ENCODE measurements at places on chromosomes 2 and 18.

DNA sequence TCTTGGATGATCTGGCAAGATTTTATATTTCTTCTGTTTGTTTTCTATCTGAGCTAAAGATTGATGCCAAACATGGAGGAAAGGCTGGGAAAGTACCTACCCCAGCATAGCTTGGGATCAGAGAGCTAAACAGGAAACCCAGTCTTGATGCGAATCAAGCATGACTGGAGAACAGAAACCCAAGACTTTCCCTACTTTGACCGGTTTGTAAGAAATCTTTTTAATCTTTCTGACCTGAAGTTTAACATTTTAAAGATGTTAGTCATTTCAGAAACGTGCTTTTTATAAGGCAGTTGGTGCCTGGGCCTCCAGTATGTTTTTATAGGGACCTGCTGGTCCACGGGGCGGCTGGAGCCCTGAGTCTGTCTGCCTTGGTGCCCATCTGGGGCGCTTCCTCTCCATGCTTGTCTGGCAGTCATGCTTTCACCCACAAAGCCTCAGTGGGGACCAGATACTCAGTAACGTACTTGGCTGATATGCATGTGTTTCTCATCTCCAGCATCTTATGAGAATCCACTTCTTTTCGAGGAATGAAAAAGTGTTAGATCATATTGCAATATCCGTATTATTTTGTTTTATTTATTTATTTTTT lies 266.5 kb downstream of the PTGR3 start:
- DNase-seq = no peak

DNA sequence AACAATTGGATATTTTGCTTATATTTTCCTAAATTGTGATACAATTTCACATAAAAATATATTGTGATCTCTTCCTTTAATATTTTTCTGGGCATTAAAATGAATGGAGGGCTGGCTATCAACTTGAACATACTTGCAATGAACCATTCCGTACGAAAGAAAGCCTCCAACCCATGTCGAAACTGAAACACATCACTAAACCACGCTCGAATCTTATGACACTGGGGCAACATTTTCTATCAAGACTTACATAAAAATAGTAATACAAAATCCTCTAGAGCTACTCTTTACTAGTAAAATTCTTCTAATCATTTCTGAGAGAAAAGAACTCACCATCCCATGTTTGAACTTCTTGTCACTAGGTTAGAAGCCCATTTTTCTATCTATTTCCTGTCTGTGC lies 132.8 kb upstream of the DOK6 start:
- DNase-seq = no peak

- DNase-seq = no peak
Measured at GRCh38 chr2:126653109-126653508, 2.8 kb upstream of the GYPC start.

DNA sequence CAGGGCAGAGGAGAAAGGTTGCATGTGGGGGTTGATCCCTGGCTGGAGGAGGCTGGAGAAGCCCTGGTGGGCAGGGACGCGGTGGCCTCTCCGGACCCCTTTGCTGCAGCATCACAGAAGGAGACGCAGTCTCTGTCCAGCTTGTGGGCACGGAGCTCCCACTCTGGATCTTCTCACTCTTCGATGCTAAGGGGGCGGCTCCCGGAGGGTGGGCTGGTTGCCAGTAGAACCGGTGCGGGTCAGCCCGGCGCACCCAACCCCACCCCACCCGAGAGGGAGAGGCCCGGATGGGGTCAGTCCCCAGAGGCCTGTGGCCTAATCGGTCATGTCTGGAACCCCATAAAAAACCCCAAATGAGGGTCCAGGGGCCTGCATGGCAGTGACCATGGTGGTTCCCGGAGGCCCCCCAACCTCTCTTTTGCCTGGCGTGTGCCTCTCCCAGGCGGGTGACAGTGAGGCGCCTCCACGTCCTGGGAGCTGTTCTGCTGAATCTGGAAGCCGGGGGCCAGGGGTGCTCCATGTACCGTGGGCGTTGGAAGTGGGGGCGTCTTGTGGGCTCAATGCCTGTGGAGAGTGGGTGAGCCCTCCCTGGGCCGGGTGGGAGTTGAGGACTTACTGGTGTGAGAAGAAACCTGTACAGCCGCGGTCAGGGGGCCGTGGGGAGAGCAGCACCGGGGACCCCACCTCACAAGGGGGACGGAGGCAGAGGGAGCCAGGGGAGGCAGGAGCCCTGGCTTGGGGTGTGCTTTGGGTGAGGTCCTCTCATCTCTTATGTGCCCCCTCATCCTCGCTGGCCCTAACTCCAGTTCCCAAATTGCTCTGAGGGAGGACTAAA lies 79.6 kb downstream of the RTP5 start:
- DNase-seq = no peak

- DNase-seq = no peak
Measured at GRCh38 chr2:217431577-217432269, 571.1 kb downstream of the TNS1 start.

GRCh38 chr2:106867196-106867953 lies 18.6 kb downstream of the ST6GAL2 start:
- DNase-seq = no peak

DNA sequence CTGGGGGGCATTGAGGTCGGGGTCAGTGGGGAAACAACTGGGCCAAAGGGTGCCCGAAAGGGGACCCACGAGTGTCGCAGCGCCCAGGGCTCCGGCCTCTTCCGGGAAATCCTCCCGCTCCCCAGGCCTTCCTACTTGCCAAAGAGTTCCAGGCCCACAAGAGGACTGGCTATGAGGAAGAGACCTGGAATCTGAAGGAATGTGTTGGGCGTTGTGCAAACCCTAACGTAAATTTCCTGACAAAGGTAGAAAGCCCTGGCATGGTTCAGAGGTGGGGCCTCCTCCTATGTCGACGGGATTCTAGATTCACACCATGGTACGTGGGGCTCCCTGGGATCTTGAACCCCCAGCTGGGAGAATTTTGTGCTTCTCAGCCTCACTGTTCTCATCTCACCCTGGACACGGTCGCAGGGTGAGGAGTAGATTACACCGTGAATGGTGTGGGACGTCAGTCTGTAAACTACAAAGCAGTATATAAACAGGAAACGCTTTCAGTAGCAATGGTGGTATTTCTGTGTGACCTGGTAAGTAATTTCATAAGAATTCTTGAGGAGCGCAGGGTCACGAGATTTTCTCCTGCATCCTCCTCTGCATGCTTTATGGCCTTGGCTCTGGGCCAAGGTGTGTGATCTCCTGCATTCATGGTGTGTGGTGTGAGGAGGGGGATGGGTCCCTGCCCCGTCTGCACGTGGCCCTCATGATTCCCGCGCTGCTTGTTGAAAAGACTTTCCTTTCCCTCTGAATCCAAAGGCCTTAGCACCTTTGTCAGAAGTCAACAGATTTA lies 868 bp downstream of the HSBP1L1 start:
- DNase-seq = no peak

GRCh38 chr18:51300912-51301311 lies 103.4 kb upstream of the MEX3C start:
- DNase-seq = no peak

GRCh38 chr2:44955593-44956392 lies 14.3 kb downstream of the SIX3 start:
- DNase-seq = no peak

GRCh38 chr2:207775473-207775872 lies 5.8 kb upstream of the FZD5 start:
- no peak for DNase-seq

DNA sequence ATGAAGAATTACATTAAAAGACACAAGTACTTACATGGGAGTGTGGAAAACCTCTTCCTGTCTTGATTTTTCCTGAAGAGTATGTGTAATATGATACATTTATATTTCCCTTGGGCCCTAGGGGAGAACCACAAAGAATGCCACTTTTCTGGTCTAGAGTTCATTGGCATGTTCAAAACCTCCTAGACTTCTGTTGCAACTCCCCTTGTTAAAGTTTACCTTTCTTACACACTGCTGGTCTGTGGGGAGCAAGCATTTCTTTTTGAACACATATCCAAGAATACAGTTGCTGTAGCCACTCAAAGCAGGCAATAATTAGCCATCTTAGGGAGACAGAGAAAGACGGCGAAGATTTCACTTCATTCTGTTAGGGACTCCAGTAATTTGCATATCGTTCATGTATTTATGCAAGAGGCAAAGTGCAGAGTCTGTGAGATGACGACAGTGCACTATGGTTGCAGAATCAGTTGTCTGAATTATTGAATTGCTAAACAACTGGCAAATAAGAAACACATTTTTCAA lies 103.5 kb downstream of the NOL4 start:
- peak; percentile 1 for DNase-seq

DNA sequence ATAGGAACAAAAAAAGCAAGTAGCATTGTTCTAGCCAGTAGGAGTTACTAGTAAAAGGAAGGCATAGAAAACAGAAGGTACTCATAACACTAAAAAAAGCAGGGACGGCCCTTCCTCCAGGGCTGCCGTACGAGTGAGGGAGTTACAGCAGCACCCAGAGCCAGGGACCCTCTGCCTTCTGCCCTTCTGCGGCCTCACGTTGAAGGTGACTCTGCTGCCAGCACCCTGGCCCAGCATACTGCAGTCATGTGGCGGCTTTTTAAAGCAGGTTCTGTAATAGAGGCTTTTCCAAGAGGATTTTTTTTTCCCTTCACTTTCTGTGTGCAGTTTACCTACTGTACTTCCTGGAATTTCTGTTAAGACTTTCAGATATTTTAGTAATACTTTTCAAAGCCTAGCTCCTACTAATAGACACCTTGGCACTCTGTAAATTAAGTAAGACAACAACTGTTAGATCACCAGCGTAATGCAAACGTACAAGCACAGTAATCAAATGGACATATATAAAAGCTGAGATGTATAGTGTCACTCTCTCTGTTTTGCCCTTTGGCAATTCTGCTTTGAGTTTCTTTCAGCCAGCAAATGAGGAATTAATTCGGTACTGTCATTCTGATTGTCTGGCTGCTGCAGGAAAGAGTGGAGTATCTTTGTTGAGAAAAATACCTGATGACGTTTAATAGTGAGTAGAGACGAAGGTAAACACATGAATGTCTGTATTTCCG lies 161.5 kb downstream of the PTGR3 start:
- DNase-seq = no peak

DNA sequence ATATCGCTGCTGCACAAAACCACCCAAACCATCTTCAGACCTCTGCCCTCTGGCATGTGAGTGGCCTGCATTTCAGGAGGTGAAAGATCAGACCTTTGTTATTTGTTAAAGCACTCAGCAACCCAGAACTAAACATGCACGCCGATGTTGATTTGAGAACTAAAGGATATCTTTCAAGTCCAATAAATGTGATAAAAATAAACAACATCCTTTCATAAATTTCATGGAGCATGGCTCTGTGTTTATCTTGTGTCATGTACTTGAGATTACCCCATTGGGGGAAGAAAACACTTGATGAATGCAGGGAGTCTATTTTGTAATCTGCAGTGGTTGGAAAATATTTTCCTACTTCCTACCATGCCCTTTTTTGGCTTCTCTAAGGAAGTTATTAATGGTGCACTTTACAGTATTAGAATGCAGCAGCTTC lies 70.8 kb upstream of the GATA6 start:
- DNase-seq = no peak

DNA sequence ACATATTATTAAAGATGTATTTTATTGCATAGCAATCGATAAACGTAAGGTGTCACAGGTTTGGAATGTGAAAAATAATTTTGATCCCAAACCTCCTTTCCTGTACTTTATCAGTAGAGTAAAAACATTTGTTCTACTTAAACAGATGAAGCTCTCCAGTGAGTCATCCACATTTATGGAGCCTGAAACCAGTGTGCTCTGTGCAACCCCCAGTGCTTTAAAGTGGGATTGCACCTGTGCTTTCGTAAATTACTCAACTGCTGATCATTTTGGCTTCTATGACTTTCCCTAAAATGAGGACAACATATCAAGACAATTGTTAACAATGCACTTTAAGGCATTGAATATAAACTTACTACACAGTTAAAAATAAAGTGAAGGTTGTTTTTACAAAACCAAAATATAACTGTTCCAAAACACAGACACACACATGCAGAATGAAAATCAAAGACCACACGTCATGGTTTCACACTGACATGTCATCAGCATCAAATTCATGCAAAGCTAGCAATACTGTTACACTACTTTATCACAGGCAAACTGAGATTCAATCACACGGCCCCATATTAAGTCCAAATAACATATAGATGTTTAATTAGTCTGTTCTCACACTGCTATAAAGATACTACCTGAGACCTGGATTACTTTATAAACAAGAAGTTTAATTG lies 9.7 kb downstream of the TMEM18 start:
- peak; percentile 53 for DNase-seq

DNA sequence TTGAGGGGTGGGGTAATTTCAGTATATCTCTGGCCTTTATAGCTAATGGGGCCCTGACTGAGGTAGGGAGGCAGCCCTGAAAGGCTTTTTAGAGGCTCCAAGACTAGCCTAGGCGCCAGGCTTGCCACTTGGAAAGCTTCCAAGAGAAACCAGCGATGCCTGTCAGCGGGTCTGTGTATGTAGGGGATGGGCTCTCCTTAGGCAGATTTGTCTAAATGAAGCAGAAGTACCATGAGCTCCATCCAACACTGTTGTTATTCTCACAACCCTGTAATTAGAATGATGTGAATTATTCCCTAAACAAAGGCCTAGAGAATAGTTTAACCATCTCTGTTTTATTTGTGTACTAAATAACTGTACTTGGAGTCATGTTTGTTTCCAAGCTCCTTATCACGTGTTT lies 138.1 kb downstream of the B3GNT2 start:
- no peak for DNase-seq

- no peak for DNase-seq
Measured at GRCh38 chr18:52325997-52326396, 14.0 kb upstream of the DCC start.

GRCh38 chr2:43707255-43708015 lies 31.2 kb upstream of the C1GALT1C1L start:
- peak; percentile 71 for DNase-seq

DNA sequence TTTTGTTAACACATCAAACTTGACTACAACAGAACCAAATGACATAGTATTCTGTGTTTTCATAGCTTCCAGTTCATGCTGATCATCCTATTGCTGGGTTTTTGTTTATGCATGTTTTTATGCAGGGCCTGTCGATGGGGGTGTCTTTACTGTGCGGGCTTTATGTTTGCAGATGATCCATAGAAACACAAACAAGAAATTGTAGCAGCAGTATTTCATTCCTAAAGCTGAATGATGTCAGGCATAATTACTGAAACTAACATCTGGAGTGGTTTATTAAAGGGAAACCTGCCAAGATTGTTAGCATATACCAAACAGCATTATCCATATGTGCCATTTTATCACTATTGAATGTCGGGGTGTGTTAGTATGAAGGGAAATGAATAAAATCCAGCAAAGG lies 129.7 kb downstream of the PTPRM start:
- DNase-seq = no peak

GRCh38 chr2:85878719-85879370 lies 9.9 kb downstream of the ST3GAL5 start:
- DNase-seq = no peak

DNA sequence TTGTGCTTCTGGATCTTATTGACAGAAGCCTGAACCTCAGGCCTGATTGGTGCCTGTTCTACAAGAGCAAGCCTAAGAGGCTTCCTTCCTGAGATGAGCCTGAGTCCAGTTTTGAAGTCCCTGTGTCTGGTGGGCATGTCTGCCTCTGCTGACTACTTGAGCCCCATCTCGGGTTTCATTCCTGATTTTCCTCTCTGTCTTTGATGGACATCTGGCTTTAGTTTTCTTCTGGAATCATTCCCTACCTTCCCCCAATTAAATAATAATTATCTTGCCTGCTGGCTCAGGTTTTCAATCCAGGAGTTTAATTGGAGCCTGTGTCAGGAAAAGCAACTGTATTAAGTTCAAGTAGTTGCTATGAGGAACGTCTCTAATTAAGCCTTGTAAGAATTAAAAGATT lies 135.5 kb upstream of the MC4R start:
- DNase-seq = no peak

All from AG09309 (cell line).